ENCODE measurements at places on chromosomes 11 and 22.

DNA sequence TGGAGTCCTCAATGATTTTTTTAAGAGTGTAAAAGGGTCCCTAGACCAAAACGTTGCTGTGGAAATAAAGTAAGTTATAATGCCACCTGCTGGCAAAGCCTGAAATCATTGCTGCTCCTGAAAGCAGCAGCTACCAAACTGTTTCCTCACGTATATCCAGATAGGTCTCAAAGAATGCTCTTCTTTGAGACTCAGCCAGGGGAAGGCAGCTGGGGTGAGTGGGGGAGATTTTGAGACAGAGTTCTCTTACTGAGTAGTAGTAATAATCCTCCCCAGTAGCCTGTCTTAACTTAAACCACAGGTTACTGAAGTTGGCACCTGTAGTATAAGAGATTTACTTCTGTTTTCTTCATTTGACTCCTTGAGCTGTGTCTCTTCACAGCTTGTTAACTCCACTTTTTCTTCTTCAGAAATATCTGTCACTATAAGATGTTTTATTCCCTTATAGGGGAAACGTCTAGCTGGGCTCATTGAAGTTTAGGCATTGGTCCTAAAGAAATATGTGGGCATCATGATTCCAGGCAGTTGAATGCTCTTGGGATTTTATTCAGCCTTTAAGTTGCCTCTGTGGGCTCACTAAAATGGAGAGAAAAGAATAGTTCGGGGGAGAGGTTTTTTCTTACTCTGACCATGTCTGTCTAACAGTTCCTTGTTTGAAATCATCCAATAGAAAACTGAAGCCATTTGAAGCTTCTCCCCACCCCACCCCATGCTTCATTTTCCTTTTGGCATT, 77.9 kb downstream of the BTBD10 start:
- peak; percentile 24 for DNase-seq

DNA sequence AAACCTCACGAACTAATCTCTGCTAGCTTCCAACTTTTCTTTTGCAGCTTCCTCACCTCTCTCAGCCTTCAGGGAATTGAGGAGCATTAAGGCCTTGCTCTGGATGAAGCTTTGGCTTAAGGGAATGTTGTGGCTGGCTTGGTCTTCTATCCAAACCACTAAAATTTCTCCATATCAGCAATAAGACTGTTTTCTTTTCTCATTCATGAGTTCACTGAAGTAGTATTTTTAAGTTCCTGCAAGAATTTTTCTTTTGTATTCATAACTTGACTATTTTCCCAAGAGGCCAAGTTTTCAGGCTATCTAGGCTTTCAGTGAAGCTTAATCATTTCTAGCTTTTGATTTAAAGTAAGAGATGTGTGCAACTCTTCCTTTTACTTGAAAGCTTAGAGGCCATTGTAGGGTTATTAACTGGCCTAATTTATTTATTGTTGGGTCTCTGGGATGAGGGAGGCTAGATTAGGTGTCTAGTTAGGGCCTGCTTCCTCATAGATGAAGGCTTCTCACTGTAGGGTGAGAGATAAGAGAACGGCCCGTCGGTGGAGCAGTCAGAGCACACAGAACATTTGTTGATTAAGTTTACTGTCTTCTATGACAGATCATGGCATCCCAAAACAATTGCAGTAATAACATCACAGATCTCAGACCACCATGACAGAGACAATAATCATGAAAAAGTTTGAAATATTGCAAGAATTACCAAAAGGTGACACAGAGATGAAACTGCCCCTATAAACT, 33.2 kb downstream of the CSF2RB start:
- DNase-seq, result no peak

DNA sequence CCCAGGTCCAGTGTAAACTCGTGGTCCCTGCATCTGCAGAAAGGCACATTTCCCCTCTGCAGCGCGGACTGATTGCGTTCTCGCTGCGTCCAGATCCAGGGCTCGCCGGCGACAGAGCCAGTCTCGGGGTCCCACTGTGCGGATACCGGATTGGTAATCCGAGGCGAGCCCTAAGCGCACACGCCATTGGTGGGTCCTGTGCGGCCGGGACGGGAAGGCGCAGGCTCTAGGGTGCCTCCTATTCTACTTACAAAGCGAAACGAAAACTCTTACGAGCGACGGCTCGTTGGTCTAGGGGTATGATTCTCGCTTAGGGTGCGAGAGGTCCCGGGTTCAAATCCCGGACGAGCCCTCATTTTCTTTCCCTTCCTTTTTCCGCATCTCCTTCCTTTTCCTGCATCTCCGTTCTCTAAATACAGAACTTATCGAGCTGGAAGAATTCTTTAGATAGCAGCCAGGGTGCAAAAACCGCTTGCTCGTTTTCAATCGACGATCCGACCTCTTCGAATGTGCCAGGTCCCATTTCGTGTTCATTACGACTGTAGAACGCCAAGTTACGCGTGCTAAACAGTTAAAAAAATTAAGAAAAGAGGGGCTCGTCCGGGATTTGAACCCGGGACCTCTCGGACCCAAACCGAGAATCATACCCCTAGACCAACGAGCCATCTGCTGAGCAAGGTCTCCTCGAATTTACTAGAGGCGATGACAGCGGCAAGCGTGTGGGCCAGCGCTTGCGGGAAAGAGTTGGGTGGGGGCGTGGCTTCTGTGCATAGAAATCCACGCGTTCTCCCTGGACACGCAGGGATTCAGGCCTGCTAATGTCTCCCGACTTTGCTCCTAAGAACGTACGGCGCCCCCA, 29.2 kb upstream of the WNT11 start:
- peak; percentile 91 for DNase-seq

DNA sequence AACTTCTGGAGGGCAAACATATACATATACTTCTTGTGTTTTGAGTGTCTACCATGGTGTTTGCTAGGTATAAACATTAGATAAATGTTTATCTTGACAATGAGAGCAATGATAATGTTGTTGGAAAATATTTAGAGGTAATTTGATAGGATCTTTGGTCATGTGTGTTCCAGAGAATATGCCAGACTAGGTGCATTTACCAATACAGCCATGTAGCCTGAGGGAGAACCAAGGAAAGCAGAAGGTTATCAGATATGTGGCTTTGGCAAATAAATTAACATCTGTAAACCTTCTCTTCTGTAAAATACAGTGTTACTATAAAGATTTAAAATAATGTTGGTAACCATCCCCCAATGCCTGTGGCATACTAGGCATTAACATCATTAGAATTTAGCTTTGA, 226.8 kb downstream of the C11orf87 start:
- no peak for DNase-seq

DNA sequence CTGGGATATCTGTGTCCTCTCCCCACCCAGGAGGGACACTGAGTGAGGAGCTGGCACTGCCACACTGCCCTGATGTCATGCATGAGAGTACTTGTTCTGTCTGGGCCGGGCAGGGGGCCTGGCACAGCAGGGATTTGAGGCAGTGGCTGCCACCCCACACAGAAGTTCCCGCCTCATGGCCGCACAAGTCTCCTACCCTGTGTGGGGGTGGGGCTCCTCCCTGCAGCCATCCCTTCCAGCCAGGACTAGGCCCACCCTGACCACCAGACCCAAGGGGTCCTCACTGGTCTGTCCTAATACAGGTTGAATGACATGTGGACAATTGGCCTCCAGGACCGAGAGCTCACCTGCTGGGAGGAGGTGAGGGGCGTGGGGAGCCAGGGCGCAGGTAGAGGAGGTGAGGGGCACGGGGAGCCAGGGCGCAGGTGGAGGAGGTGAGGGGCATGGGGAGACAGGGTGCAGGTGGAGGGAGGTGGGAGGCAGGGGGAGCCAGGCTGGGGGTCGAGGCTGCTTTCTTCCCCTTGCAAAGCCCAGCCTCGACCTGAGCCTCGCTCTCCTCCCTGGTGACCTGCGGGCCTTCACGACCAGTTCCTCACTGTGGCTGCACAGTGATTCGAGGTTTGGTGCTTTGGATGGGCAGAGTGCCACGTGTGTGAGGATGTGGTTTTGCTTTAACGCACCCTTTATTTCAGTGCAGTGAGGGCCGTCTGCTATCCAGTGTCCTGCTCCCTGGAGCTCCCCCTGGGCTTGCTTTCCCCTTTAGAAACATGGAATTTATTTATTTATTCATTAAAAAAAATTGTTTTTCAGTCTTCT, 7.4 kb downstream of the LZTR1 start:
- no peak for DNase-seq

DNA sequence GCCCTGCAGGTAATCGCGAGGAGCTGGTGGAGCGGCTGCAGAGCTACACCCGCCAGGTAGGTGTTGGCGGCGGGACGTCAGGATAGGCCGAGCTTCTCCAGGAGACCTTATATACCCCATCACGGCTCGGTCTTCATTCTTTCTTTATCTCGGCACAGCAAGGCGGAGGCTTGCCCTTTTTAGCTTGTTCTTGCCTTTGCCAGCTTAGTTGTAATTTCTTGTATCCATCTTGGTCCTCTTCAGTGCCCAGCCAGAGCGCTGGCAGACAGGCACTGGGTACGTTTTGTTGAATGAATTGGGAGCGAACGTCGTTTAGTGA, 459 bp downstream of the SF3B2 start:
- DNase-seq, result no peak

- no peak for DNase-seq
Measured at GRCh38 chr11:68012843-68013610, 2.9 kb downstream of the ALDH3B1 start.

- peak; percentile 44 for DNase-seq
Measured at GRCh38 chr11:117230286-117230961, 1.4 kb downstream of the PCSK7 start.

- no peak for DNase-seq
Measured at GRCh38 chr11:124612045-124612444, 817 bp downstream of the PANX3 start.

GRCh38 chr11:57239348-57239747, 2.3 kb upstream of the APLNR start:
- no peak for DNase-seq

DNA sequence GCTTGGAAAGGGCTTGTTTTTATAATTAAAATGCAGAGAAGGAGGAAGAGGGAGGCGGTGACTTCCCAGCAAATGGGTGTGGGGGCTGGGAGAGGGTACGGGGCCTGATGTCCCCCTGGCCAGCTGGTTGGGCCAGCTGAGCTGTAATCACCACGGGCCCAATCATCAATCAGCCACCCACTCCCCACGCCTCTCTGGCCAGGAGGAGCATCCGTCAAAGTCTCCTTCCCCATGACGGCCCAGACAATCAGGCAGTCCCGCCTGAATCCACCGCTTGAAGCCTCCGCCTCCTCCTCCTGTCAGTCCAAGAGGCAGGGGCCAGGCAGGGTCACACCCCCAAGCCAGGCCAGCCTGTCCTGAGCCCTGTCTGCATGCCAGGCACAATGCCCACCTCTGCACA, 13.3 kb upstream of the CABP7 start:
- DNase-seq, result no peak

GRCh38 chr11:1765871-1766718, 2.4 kb upstream of the CTSD start:
- no peak for DNase-seq

- DNase-seq, result no peak
Measured at GRCh38 chr11:96448225-96448624, 58.4 kb downstream of the JRKL start.

DNA sequence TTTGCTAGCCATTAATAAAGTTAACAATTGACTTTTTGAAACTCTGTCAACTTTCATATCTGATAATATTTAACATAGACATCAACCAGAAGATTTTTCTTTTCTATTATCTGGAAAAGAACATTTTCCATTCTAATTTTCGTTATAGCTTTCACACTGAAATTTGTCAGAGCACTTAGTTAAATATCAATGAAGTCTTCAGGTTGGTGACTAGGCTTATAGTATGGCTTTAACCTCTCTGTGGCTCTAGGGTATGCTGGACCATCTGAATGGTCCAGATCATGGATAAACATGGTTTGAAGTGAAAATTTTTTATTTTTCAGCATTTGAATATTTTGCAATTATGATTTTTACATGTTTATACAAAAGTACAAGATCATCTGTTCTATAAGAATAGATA, 548.1 kb downstream of the CNTN5 start:
- DNase-seq, result no peak

- no peak for DNase-seq
Measured at GRCh38 chr11:65858681-65859087, 704 bp upstream of the CFL1 start.

GRCh38 chr22:25660336-25660735, 81.7 kb upstream of the MYO18B start:
- DNase-seq, result no peak

DNA sequence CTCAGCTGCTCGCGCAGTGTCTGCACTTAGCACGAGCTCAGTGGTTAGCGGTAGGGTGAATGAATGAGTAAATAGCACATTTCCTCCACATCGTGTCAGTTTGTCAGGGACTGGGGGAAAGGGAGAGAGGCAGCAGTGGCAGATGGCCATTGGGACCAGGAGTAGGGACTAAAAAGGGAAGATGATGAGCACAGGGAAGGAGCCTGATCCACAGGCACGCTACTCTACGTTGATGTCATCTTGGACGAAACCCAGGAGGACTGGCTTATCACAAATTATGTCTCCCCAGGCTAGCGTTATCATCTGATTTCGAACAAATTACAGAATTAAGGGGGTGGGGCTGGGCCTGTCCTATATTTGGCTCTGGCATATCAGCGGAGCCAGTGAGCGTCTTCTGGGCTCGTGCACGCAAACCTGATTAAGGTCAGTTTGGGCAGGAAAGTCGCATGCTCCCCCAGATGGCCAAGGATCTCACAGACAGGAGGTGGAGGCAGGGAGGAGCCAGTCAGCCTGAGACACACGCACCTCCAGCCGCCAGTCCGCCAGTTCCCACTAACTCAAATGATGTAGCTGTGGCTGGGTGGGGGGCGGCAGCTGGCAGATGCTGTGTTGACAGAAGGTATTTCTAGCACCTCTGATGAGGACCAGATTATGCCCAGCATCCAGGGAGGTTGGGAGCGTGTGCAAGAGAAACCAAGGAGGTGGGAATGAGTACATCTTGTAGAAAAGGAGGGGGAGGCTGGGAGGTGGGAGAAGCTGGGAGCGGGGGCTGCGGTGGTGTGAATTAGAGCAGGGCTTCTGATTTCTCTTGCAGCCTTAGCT, 97.4 kb upstream of the PRDM11 start:
- DNase-seq, result no peak

DNA sequence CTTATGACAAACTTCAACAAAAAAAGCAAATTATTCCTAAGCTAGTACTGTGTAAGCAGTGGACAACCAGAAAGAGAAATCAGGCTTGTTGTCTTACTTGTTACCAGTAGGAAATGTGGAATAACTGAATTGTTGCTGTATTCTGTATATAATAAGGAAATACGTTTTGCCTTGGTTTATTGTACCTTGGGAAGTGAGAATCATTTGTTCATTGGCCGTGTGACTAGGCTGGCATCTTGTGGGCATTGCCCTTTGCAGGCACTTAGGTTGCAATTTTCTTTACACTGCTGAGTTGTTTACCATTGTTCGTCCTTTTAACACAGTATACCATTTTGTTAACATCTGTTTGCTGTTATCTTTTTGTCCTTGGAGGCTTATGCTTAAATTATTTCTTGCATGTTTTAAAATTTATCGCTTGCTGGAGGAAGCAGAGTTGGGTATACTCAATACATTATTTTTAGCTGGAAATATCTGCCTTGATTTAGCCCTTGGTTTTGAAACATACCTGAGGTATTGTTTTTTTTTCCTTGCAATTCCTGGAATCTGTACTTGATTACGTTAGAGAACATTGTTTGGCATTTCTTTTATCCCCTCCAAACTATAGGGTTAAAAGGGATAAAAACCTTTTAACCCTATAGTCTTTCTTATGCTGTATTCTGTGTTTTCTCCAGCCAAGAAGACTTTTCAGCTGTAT, 109.3 kb downstream of the DDX10 start:
- DNase-seq, result no peak

GRCh38 chr11:69048031-69048693, 570 bp upstream of the TPCN2 start:
- no peak for DNase-seq

GRCh38 chr11:62505059-62505439, 41.6 kb downstream of the AHNAK start:
- DNase-seq, result no peak

All from activated CD4-positive, alpha-beta T cell treated with anti-CD3 and anti-CD28 coated beads for 4 hours (primary cell).